B cell (primary cell): ENCODE measurements at places on chromosomes 13 and 19. TPM values are rescaled to one million over a fixed set of nuclear protein-coding genes. Genes with fewer than 3 reads are reported as not detected.

CBY2 gene
- not detected in 2 replicates for total RNA-seq

PLIN4 gene
- 0.05 and 0.07 TPM in 2 replicates for total RNA-seq

ATF5 gene
- 37.6 and 38.5 TPM in 2 replicates for total RNA-seq

- no peak for DNase-seq
These were observed 430.7 kb upstream of the ARGLU1 start for GRCh38 chr13:106998664-106999063.

GRCh38 chr19:51289635-51290034 is 21.8 kb upstream of the IGLON5 start:
- DNase-seq, result no peak
